ENCODE measurements at places on chromosomes 2 and 18.

DNA sequence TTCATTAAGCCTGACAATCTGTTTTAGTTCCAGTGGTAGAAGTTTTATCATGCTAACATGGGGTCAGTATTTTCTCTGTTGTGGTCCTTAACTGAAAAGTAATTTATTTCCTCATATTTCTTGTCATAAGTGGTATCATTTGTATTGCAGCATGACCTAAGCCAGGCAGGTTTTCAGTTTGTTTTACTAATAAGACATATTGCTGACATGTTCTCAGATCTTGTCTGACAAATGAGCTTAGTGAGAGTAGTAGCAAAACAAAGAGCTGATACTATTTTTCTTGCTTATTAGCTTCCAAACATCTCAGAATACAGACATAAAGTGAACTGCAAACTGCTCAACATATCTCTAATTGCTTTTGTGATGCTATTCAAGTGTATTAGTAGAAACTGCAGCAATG, 293.6 kb downstream of the DSEL start:
- DNase-seq: no peak

DNA sequence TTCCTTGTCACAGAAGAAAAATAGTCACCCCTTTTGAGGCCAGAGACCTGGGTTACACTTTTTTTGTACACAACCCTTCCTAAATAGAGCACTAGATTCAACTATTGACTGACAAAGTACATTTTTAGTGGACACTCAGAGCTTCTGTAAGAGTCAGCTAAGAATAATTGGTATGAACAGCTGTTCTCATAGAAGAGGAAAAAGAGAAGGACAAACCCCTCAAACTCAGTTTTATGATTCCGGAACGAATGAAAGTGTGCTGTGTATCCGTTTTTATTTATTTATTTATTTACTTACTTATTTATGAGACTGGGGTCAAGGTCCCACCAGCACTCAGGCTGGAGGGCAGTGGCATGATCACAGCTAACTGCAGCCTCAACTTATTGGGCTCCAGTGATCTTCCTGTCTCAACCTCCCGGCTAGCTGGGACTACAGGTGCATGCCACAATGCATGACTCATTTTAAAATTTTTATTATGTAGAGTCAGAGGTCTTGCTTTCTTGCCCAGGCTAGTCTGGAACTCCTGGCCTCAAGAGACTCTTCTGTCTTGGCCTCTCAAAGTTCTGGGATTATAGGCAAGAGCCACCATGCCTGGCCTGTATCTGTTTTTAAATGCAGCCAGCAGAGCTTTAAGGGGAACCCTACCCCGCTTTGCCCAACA, 36.0 kb upstream of the FZD5 start:
- DNase-seq: no peak

GRCh38 chr2:219916726-219917440, 289.5 kb downstream of the SLC4A3 start:
- no peak for DNase-seq

- DNase-seq: peak; percentile 44
These were observed 81.5 kb downstream of the PRPF40A start for GRCh38 chr2:152635635-152636298.

DNA sequence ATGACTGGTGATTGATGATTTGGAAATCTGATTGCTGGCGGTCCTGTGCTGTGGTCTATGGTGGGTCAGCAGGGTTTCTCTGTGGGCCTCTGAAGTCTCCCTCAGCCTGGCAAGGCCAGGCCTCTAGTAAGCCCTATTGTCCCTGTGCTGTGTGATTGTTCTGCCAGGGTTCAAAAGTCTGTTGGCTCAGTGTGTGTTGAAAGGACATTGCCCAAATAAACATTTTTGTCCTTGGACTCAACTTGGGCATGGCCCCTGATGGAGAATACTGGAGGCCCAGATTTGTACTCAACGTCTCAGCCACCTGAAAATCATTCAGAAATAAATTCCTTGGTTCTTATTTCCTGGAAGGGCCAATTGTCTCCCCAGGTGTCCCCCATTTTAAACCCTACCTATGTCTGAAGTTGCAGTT, 74.4 kb downstream of the MAP4K4 start:
- DNase-seq: no peak

GRCh38 chr18:23627321-23627720, 35.4 kb downstream of the ANKRD29 start:
- DNase-seq: no peak

DNA sequence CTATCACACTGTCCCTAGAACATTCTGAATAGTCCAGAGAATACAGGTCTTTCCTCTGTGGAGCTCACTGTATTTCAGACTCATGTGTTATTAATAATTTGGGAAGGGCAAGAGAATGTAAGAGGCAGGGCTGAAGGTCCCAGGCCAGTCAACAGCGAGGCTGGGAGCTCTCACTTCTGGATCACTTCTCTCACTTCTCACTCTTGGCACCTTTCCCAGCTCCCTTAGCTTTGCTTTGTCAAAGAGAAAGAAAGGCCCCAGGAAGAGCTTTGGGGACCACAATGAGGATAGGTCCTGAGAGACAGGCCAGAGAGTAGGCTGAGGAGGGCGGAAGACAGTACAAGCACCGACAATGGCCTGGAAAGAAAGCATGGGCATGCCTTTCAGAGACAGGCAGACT, 11.2 kb downstream of the EFR3B start:
- no peak for DNase-seq

GRCh38 chr2:221318376-221319130, 253.6 kb downstream of the EPHA4 start:
- no peak for DNase-seq

GRCh38 chr2:198054299-198054698, 249.9 kb downstream of the PLCL1 start:
- DNase-seq: peak; percentile 35

GRCh38 chr2:121999264-121999663, 243.8 kb downstream of the TSN start:
- no peak for DNase-seq

DNA sequence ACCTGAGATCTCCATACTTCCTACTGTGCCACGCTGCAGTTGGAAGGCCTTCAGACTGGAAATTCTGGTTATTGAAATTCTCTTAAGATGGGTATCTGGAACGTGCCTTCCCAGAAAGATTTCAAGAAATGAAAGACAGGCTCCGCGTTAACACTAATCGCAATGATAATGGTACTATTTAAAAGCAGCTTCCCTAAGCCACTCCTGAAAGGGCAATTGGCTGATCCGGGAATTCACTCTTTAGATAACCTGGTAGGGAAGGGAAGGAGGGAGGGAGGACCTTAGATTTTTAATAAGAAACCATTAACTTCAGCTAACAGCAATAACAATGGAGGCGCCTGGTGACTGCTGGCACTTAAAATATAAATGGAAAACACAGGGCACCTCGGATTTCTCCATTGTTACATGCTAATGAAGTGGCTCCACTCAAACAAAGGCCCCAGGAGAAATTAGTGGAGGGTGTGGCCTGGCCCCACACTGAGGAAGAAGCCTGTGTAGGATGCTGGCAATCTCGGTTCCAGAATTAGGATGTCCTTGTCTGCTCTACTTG, 22.5 kb upstream of the MTA3 start:
- DNase-seq: no peak

DNA sequence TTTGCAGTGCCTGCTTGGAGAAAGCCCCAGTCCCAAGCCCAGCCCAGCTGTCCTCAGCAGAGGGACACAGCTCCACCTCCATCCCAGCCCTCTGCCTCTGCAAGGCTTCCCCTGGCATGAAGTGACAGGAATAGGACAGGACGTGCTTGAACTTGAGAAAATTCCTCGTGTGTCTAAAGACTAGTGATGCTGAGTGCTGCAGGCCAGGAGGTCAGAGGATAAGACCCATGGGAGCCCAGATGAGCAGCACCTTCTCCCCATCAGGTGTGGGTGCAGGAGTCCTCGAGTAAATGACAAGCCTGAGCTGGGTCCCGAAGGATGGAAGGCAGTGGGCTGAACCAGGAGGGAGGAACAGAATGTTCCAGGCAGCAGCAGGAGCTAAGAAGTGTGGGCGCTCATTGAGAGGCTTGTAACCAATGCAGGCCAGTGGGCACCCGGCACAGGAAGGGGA, 67.8 kb upstream of the UXS1 start:
- no peak for DNase-seq

DNA sequence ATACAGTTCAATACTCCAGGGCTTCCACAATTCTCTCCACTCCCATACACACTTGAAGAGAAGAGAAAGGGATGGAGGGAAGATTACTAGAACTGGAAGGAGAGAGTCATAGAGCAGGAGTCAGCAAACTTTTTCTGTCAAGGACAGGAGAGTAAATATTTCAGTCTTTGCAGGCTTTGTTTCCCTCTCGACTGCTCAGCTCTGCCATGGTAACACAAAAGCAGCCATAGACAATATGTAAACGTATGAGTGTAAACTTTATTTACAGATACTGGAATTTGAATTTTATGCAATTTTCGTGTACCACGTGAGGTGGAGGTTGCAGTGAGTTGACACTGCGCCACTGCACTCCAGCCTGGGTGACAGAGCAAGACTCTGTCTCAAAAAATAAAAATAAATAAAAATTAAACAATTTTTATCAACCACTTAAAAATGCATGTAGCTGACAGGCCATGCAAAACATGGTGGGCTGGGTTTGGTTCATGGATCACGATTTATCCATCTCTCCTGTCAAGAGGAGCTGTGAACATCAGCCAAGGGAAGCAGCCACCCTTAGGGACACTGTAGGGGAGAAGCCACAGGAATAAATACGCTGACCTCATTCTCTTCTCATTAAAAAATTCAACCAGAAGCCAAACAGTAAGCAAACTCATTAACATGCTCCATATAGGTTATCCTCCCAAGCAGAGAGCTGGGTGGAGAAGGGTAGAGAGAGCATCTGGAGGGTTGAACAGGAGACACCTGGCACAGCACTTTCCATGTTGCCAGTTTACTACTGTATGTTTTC, 266.4 kb upstream of the FN1 start:
- no peak for DNase-seq

GRCh38 chr2:24493713-24494112, 2.7 kb downstream of the NCOA1 start:
- DNase-seq: no peak

GRCh38 chr18:46939337-46939963, 22.0 kb downstream of the KATNAL2 start:
- DNase-seq: no peak

GRCh38 chr2:200353874-200354273, 47.4 kb downstream of the SPATS2L start:
- DNase-seq: no peak

Data from activated T-cell treated with anti-CD3 and anti-CD28 coated beads for 24 hours (primary cell).